K562 (cell line): ENCODE measurements at places on chromosomes 5 and 9. TPM values are rescaled to one million over a fixed set of nuclear protein-coding genes. Genes with fewer than 3 reads are reported as not detected.

PCSK1 gene
- total RNA-seq: not detected in 2 replicates

SLC34A1 gene
- not detected in 2 replicates for total RNA-seq

SPATA31A3 gene
- not detected in 2 replicates for total RNA-seq

NEURL1B gene
- total RNA-seq: 0.04 TPM in 2 replicates

ZNF454 gene
- total RNA-seq: not detected in 2 replicates

GMCL2 gene
- not detected in 2 replicates for total RNA-seq

- DNase-seq: no peak
Measured at GRCh38 chr5:136166909-136167308, 26.1 kb downstream of the SMIM32 start.

- no peak for DNase-seq
Measured at GRCh38 chr5:171537070-171537849, 117.8 kb downstream of the FGF18 start.

GRCh38 chr9:19101203-19101602 lies 1.5 kb downstream of the HAUS6 start:
- DNase-seq: no peak

DNA sequence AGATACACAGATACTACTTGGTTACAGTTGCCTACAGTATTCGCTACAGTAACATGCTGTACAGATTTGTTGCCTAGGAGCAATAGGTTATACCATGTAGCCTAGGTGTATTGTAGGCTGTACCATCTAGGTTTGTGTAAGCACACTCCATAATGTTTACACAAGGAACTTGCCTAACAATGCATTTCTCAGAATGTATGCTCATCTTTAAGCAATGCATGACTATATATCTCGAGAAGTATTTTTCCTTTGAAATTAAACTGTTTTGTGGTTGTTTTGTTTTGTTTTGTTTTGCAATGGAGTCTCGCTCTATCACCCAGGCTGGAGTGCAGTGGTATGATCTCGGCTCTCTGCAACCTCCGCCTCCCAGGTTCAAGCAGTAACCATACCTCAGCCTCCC lies 25.3 kb downstream of the LRRC70 start:
- DNase-seq: no peak

DNA sequence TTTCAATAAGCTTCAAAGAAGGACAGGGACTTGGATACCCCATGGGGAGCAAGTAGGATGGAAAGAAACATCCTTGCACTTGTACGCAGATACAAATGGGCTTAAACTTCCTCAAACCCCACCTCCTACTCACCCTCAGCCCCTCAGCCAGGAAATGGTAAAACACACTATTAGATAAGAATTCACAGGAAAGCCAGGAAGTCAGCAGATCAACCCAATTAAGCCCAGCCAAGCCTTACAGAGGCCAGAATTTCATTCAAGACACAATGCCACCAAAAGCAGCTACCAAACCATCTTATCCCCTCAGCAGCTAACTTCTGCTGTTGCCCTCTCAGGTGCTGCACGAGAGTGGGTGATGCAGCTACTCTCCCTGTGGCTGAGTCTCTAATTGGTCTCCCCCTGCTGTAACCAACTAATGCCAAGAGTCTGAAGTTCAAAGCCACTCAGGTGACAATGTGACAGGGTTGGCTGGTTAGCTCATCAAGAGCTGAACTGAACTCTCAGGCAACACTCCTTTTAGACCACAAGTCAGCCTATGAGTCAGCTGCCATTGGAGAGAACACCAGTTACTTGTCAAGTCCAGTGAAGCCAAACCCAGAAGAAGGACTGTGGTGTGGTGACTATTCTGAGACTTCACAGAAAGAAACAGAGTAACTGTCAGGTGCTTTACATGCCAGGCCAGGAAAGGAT lies 201.9 kb downstream of the ZNF608 start:
- no peak for DNase-seq

DNA sequence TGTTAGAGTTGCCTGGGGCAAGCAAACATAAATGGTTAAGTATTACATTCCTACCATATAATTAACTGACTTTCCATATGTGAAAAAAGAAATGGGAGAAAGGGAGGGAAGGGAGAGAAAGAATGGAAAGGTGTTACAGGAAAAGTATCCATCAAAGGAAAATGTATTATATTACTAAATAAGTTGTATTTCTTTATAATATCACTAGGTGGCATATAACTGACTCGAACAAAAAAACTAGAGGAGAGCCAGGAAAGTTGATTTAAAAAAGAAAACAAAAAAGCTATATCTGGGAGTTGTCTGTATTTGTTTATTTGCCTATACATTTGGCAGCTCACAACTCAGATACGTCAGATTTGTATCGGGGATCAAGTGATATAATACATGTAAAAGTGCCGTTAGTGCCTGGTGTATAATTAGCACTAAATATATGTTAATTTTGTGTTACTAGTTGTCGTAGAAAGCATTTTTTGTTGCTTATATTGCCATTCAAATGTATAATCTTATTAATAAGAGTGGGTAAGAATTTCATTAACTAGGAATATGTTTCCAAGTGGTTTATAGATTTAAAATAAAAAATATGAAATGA lies 59.6 kb upstream of the ADAMTS19 start:
- no peak for DNase-seq

DNA sequence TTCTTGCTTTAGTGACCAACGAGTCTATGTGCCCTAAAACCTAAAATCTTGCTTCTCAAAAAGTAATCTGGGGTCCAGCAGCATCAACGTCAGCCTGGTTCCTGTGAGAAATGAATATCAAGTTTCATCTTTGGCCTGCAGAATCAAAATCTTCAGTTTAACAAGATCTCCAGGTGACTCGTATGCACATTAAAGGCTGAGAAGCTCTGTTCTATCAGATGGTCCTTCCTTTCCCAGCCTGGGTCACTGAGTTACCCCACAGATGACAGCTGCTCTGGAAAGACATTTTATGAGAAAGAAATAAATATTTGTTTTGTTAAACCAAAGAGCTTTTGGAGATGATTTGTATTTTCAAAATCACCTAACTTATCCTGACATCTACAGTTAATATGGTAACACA lies 75.8 kb downstream of the ADAMTSL1 start:
- no peak for DNase-seq

DNA sequence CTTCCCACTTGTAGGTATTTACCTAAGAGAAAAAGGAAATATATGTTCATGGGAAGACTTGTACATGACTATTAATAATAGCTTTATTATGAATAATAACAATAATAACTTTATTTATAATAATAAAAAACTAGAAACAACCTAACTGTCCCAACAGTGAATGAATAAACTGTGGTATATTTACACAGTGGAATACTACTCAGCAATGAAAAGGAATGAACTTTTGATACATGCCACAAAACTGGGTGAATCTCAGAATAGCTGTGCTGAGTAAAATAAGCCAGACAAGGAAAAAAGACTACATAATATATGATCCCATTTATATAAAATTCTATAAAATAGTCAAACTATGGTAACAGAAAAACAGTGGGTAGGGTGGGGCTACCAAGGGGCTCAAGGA lies 88.7 kb downstream of the SCAMP1 start:
- no peak for DNase-seq

- no peak for DNase-seq
Measured at GRCh38 chr9:91144769-91145168, 216.9 kb downstream of the AUH start.

DNA sequence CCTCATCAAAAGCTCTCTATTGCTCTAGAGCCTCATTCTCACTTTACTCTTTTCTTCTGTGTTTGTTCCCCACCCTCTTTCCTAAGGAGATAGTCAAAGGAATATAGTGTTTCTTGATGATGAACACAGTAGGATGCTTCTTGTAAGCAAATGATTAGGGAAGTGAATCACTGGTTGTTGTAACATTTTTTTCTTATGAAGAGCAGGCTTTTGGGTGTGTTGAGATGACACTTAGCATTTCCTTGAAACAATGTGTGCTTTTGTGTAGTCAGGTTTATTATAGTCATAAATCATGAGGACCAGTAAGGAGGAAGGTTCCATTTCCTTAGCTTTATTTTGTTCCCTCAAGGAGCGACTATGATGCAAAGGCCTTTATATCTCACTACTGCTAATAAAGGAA lies 1991.3 kb upstream of the C9orf72 start:
- no peak for DNase-seq

DNA sequence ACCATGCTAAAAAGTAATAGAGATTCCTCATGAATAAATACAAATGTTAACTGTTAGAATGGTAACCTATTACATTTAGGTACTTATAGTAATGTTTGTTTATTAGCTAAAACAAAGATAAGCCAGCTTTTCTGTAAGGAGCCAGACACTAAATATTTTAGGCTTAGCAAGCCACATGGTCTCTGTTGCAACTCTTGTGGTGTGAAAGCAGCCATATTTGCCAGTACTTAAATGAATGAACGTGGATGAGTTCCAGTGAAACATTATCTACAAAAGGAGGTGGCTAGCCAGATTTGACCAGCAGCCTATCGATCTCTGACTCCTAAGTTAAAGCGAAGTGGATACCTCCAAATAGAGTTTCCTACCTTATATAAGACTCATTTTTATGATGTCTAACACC lies 331.6 kb downstream of the CDH12 start:
- no peak for DNase-seq

- DNase-seq: no peak
Measured at GRCh38 chr5:1447671-1448361, 2.6 kb upstream of the SLC6A3 start.

GRCh38 chr9:124505006-124505900 lies 1.9 kb downstream of the NR5A1 start:
- no peak for DNase-seq

DNA sequence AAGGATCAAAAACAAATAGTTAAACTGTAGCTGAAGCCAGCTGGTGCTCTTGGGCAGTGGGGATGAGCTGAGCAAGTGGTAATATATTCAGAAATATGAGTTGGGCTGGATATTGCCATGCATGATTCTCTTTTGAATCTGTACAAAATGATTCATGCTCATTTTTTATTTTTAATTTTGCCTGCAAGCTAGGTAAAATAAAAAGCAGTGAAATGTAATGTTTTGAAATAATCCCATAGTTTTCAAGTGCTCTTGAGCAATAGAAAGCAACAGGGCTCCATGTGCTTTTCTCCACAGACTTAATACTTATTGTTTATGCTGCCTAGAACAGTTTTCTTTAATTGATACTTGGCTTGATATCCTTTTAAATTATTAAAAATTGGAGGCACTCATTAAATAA lies 489.3 kb downstream of the TLE4 start:
- no peak for DNase-seq
